Endodermal cell (in vitro differentiated cells): ENCODE measurements at places on chromosomes 4 and X. TPM values are rescaled to one million over a fixed set of nuclear protein-coding genes. Genes with fewer than 3 reads are reported as not detected.

DNA sequence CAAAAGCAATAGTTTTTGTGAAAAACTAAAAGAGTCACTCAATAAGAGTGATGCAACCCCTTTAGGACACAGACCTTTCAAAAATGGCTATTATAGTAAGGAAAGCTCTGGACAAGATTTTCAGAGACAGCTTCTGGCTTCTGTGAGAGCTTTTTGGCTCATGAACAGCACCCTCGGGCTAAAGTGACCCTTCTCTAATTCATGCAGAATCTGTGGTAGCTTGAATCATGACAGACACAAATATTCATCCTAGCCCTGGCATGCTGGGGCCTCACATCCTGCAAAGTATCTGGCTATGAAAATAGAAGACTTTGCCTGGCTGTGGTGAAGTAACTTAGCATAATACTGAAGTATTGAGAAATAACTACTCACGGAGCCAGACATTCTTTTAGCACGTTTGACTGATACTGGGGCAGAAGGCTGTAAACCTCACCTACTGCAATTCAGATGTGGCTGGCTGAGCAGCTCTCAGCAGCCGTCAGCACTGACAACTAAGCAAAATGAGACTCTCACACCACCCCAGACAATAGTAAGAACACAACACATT lies 327.3 kb downstream of the MAPK10 start:
- no peak for DNase-seq

- no peak for DNase-seq
These were observed 7.4 kb downstream of the EXOC1L start for GRCh38 chr4:55826986-55827385.

Gene ODAPH
- not detected in 3 replicates for total RNA-seq

DNA sequence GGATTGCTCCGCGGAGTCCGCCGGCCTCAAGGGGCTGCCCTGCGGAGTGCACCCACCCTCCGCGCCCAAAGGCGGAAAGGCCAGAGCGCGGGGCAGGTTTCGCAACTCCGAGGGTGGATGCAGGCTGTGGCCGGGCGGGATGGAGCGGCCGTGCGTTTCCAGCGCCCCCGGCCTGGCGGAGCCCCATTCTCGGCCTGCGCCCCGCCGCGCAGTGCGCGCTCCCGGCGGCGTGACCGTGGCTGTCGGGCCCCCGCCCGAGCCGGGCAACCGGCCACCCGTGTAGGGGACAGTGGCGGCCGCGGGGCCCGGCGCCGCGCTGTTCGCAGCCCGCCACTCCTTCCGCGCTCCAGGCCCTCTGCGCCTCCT lies 331 bp downstream of the SETD7 start:
- DNase-seq = no peak

DNA sequence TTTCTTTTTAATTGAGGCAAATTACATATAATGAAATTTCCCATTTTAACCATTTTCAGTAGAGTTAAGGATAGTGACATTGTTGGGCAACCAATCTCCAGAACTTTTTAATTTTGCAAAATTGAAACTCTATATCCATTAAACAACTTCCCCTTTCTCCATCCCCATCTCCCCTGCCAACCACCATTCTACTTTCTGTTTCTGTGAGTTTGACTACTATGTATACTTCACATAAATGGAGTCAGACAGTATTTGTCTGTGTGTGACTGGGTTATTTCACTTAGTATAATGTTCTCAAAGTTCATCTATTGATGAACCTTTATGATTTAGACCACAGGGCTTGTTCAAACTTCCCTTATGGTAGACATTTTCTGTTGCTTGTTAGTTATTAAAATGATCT lies 364.5 kb upstream of the MAD2L1 start:
- no peak for DNase-seq

GRCh38 chrX:42463706-42464490 lies 314.1 kb downstream of the PPP1R2C start:
- no peak for DNase-seq

Gene GABRE
- total RNA-seq = 10.5 and 13.3 TPM in 2 replicates

- DNase-seq = no peak
These were observed 15.6 kb downstream of the RBM47 start for GRCh38 chr4:40614031-40614430.

- DNase-seq = no peak
These were observed at the start of gene P2RY8 for GRCh38 chrX:1537031-1537715. Gene P2RY8, minus strand, starts transcription at chrX:1537185. Its CDS starts 70,627 bp downstream, at chrX:1466558.

DNA sequence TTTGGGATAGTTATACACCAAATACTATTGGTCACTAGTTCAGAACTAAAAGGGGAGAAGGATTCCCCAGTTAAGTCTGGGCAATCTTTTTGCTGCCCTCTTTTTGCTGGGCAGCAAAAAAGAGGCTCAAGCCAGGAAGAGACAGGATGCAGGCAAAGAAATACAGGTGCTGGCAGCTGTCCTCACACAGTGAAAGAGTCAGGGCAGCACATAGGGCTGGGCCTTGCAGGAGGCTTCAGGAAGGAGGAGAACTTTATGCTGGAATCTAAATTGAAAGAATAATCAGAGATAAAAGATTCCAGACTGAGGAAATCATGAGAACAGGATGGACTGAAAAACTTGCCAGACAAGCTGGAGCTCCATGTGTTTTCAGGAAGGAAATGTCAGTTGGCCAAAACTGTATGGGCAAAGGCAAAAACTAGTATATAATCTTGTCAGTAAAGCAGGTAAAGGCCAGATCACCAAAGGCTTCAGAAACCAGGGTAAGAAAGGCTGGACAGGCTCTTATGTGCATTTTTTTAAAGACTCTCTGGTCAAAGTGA lies 46.8 kb downstream of the PDGFC start:
- DNase-seq = no peak

Gene CFAP47
- total RNA-seq = 0.55 to 0.67 TPM (median 0.61 TPM) in 3 replicates

Gene TLR10
- total RNA-seq = not detected in 3 replicates

Gene PROM1
- 49.9 and 51.6 TPM in 2 replicates for total RNA-seq

- DNase-seq = no peak
These were observed 1886.4 kb upstream of the TENM3 start for GRCh38 chr4:180356766-180357165.

DNA sequence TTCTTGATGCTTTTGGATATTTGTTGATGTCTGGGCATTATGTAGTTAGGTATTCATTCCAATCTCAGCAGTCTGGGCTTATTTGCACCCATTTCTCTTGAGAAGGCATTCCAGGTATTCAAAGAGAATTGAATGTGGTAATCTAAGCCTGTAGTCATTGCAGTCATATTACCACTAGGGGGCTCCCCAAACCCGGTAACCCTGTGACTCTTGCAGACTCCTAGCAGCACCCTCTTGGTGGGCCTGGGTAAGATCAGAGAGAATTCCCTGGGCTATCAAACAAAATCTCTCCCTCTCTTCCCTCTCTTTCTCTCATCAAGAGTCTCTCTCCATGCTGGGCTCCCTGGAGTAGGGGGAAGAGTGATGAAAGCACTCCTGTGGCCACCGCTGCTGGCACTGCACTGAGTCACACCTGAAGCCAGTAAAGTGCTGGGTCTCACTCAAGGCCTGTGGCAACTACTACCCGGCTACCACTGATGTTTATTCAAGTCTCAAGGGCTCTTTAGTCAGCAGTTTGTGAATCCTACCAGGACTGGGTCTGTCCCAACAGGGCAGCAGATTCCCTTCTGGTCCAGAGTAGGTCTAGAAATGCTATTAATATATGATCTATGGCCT lies 187.7 kb upstream of the NUDT10 start:
- DNase-seq = peak; percentile 83

DNA sequence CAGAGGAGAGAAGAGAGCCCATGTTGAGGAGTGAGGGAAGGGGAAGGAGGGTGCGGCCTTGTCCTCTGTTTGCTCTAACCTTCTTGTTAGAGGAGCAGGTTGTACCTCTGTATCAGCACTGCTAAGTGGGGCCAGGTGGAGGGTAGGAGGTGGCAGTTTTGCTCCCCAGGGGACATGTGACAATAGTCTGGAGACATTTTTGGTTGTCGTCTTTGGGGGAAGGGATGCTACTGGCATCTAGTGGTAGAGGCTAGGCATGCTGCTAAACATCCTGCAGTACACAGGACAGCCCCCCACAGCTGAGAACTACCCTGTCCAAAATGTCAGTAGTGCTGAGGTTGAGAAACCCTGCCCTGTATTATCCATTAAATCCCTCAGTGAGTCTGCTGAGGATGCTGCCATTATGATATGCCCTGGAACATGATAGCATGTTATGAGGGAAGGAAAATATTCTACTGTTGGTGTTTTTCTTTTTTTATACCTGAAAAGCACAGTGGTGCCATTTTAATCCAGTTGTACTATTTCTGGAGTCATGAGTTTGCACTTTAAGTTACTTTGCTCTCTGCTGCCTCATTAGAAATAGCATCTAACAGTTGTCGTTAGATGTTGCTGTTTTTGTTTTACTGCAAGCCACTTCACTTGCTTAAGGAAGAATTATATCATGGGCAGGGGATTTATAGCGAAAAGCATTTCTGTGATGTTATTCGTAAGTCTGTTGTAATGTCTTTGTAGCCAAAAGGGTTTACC lies 90.6 kb downstream of the LRP2BP start:
- DNase-seq = peak; percentile 86

Gene PYURF
- 39.3 to 58.3 TPM (median 53.4 TPM) in 3 replicates for total RNA-seq

Gene CXCL8
- total RNA-seq = not detected in 3 replicates

DNA sequence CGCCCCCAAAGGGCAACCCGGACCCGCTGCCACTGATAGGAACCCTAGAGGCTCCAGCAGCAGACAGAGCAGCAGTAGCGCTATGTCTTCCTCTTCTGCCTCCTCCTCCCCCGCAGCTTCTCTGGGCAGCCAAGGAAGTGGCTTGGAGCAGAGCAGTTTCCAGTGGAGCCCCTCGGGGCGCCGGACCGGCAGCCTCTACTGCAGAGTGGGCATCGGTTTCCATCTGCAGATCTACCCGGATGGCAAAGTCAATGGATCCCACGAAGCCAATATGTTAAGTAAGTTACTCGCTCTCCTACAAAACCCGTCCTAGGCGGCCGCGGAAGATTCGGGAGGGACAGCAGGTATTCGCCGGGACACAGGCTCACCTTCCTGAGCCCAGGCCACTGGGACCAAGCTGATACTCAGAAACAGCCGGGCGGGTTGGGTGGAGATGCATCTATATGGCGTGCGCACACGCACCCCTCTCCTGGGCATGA lies 477 bp downstream of the FGF5 start:
- DNase-seq = no peak

Gene FOXP3
- 0.28 to 0.53 TPM (median 0.34 TPM) in 3 replicates for total RNA-seq

DNA sequence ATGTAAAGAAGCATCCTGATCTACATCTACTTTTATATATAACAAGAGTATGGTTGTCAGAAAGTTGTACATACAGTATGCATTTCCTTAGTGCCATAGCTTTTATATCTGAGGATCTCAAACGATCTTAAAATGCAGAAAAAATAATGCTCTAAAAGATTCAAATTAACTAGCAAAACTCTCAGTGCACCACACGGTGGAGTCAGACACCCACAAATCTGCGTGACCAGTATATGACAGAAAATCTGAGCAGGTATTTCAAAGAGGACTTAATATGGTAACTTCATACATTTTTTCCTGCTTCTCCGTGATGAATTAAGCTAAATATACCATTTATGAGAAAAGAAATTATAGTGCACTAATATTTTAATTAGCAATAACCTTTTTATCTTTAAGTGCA lies 803.0 kb downstream of the DMD start:
- peak; percentile 61 for DNase-seq

DNA sequence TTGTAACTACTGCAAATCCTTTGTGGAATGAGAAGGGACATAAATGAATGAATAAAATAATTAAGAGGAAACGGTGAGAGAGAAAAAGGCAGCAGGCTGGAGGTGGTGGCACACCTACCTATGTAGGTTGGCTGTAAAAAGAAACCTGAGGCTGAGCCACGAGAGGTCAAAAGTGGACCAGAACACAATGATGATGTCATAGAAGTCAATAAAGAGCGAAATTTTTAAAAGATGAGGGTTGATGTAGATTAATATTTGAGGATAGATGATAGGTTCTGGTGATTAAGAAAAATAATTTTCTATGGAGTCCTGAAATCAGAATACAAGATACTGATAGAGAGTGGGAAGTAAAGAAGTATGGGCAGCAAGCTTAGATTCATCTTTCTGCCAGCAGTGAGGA lies 1.7 kb downstream of the TRPC5OS start:
- no peak for DNase-seq

Gene WNK3
- 30.7 and 40.4 TPM in 2 replicates for total RNA-seq

GRCh38 chrX:40201329-40201885 lies 103.6 kb upstream of the BCOR start:
- no peak for DNase-seq

DNA sequence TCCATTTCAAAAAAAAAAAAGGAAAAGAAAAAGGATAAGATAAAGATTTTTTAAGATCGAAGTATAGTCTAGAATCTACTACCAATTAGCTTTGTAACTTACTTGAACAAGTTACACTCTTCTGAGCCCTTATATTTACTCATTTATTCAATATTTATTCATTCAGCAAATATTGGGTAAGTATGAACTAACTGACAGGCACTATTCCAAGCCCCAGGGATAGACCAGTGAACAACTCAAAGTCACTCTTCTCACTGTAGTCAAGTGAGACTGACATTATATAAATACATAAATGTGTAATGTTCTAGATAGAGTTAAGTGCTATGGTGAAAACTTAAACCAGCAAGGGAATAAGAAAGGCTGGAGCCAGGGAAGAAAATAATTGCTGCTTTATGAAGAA lies 131.6 kb downstream of the ARHGAP24 start:
- no peak for DNase-seq

GRCh38 chr4:83875437-83875836 lies 339.5 kb downstream of the GPAT3 start:
- DNase-seq = no peak

- DNase-seq = no peak
These were observed 293.7 kb upstream of the GALNTL6 start for GRCh38 chr4:171519457-171519856.

DNA sequence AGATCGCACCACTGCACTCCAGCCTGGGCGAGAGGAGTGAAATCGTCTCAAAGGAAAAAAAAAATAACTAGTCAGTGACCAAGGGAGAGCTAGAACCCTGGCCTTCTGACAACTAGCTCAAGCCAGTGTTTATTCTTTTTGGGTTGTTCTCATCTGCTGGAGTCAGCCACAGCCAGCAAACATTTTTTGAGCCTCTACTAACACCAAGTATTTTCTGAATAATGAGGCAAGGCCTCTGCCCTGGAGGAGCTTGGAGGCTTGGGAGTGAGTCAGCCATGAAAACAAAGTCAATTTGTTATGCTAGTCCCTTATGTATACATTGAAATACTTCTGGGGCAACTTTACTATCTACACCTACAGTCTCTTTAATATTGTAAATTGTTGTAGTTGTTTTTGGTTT lies 46.5 kb downstream of the TMA16 start:
- DNase-seq = no peak

- DNase-seq = peak; percentile 68
These were observed 47.2 kb downstream of the C4orf50 start for GRCh38 chr4:5971078-5971450.

DNA sequence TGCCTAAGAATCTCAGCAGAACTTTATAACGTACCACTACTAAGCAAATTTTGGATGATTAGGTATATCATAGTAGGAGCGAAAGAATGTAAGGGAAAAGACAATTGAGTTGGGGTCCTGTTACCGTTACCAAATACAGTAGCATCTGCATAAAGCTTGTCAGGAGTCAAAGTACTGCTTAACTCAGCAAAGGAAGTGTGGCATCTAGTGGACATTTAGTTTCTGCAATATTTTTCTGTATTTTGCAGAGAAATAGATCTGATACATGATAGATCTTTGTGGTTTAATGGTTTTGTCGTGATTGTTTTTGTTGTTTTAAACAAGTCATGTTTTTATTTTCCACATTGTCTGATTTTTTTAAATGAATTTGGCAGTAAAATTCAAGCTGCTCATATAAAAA lies 81.0 kb upstream of the SMARCAD1 start:
- DNase-seq = no peak
